Fibroblast of lung (primary cell): ENCODE measurements at places on chromosomes 5 and 9. TPM values are rescaled to one million over a fixed set of nuclear protein-coding genes. Genes with fewer than 3 reads are reported as not detected.

GRCh38 chr9:20302197-20302596 lies 320.1 kb downstream of the MLLT3 start:
- no peak for DNase-seq

DNA sequence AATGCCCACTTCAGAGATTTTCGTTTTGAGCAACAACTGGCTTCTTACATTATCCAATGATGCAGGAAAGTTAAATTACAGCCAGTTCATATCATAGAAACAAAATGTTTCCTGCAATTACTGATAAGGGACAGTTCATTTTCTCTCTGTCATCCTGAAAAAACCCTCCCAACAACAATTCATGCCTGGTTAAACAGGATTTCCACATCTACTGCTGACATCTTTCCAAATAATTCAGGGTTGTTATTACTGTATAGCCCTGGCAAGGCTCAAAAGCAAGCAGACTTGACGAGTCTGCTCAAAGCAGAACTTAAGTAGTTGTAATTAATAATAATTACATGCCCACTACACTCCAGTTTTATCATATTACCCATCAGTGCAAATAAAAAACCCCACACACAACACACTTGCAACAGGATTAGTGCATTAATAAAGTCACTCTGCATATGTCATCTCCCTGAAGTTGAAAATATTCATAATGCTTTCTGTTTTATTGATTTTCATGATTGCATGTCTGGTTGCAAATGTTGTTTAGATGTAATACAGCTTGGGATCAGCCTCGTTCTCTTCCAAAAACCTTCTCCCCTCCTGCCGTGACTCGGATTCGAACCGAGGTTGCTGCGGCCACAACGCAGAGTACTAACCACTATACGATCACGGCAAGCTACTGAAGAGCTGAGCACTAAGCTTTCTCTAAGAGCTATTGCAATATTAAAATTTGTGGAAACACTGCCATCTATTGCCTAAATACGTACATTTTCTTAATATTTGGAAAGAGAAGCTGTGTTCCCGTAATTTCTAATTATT lies 119.6 kb upstream of the NFIB start:
- peak; percentile 63 for DNase-seq

DNA sequence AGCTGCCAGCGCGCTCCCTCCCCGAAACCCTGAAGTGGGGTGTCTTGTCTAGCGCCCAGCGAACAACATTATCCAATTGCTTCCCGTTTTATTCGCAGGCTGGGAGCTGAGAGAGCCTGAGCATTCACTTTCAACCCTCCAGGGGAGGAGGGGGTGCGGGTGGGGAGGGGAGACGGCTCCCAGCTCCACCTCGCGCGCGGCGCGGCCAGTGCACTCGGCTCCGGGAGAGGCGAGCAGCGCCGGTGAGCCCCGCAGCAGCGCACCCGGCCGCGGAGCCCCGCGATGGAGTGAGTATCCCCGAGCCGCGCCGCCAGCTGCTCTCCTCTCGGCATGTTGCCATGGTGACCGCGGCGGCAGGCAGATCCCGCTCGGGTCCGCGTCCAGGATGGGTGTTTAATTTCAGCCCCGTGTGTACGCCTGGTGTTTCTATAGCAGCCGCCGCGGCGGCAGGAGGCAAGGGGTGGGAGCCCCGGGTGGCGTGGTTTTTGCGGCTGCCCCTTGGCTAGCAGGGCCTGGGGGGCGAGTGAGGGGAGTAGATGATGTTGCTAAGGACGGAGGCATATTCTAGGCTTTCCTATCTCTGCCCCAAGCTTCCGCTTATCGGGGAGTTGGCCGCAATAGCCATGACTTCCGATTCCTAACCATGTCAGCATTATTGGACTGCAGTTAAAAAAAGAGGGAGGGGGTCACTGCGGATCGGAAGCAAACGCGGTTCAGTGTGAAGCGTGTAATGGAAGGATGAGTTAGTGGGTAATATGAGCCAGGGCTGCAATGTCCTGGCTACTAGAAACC lies 139.2 kb upstream of the PALM2AKAP2 start:
- DNase-seq, result peak; percentile 62

DNA sequence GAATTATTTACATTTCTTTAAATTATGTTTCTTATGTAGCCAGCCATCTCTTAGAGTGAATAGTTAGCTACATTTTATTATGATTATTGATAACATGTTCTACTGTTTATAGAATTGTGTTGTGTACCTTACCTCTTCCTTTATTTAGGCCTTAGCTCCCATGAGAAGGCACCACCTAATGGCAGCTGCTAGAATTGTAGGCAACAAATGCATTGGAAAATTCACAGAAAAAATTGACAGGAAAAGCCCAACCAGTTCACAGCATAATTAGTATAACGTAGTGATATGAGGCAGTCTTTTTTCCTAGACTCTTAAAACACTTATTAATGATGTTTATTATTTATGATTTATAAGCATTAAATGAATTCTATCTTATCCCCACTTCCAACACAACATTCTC lies 175.8 kb downstream of the WDR70 start:
- no peak for DNase-seq

GRCh38 chr5:167819406-167819805 lies 472.0 kb upstream of the WWC1 start:
- no peak for DNase-seq

- peak; percentile 94 for DNase-seq
Observed at GRCh38 chr9:14314424-14314928, 535 bp upstream of the NFIB start.

DNA sequence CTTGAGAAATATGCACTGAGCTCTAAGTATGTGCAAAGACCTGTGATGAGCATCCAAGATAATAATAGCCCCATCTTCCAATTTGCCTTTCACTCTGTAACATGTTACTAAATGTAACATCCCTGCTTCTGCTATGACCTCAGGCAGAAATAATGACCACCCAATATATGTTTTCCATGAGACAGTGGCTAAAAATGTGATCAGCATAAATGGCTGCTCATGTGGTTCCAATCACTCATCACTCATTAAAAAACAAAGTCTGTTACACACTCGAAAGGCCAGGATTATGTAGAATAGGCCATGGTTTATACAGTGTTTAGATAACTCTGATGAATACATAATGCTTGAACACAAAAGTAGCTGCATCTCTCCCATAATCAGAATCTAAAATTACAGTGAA lies 71.4 kb upstream of the MOCS2 start:
- DNase-seq, result no peak

- DNase-seq, result no peak
Observed at GRCh38 chr9:107541523-107541922, 52.0 kb upstream of the KLF4 start.

- peak; percentile 65 for DNase-seq
Observed at GRCh38 chr9:119963798-119964372, 594.6 kb upstream of the BRINP1 start.

DNA sequence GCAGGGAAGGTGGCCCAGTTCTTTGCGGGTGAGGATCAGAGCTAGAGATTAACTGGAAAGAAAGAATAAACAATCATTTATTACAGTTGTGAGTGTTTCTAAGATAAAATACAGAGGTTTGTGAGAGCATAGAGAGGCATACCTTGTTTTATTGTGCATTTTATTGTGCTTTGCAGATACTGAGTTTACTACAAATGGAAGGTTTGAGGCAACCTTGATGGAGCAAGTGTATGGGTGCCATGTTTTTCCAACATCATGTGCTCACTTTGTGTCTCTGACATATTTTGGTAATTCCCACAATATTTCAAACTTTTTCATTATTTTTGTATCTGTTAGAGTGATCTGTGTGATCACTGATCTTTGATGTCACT lies 715 bp upstream of the C5orf34 start:
- no peak for DNase-seq

GRCh38 chr5:145294331-145294730 lies 540.8 kb downstream of the PRELID2 start:
- peak; percentile 49 for DNase-seq

Gene NACC2
- 12.3 and 14.4 TPM in 2 replicates for polyA plus RNA-seq

Gene POU5F2
- polyA plus RNA-seq, result 0.01 TPM in 2 replicates
